ENCODE measurements at places on chromosomes 12 and 14. TPM values are rescaled to one million over a fixed set of nuclear protein-coding genes. Genes with fewer than 3 reads are reported as not detected.
A peak's percentile ranks its signal among the peaks of the same experiment; 100 is the strongest.

- DNase-seq = no peak
These were observed 118.3 kb upstream of the SCAF11 start for GRCh38 chr12:46108721-46109120.

Gene OR4M1
- not detected for total RNA-seq

DNA sequence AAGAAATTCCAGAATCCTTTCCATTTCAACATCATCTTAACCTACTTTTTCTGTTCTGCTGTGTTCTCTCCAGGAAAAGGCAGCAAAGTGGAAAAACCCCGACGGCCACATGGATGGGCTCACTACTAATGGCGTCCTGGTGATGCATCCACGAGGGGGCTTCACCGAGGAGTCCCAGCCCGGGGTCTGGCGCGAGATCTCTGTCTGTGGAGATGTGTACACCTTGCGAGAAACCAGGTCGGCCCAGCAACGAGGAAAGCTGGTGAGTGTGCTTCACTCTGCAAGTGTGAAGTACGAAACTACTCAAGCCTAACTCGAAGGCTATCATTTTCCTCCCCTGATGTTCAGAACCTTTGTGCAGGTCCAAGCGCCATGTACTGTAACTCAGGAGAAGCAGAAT, 172.0 kb downstream of the PELI2 start:
- DNase-seq = no peak

DNA sequence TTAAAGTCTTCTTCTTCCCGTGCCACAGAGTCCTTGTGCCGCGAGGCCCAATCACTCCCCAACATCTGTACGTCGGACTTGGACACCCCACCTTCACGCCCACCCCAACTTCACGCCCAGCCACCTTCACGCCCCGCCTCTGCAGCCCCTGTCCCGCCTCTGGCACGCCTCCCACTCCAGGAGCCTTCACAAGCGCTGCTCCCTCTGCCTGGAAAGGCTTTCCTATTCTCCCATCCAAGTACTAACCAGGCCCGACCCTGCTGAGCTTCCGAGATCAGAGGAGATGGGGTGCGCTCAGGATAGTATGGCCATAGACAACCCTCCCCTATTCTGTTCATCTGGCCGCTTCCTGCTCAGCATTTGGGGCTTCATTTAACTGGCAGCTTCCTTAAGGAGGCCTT, 17.3 kb upstream of the EIF5 start:
- DNase-seq = no peak

DNA sequence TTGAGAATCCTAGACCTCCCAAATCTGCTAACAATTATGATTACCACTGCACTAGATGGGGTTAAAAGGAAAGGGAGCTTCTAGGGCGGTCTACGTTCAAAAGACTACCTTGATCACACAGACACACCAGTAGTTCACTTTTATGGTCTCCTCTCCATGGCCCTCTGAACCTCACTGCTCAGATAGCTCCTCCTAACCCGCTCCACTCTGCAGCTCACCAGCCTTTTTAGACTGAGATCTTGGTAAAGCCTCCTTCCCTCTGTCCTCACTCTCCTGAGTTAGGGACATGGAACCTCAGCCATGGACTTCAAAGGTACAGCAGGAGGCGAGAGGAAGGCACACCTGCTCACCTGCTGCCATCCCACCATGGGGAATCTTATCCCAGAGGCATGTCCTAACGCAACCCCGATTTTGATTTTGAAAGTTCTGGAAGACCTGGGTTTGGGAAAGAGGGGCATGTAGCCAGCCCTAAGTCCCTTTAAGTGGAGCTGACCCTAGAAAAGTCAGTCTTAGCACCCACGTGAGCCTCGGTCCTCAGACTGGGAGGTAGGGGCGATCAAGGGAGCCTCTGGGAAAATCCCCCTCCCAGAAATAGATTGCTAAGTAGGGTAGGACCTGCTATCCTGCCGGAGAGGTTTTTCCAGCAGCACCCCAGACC, 1.3 kb downstream of the ZNF219 start:
- no peak for DNase-seq

GRCh38 chr14:60327447-60328331, 78.7 kb downstream of the PPM1A start:
- no peak for DNase-seq

Gene KRT83
- not detected for total RNA-seq

DNA sequence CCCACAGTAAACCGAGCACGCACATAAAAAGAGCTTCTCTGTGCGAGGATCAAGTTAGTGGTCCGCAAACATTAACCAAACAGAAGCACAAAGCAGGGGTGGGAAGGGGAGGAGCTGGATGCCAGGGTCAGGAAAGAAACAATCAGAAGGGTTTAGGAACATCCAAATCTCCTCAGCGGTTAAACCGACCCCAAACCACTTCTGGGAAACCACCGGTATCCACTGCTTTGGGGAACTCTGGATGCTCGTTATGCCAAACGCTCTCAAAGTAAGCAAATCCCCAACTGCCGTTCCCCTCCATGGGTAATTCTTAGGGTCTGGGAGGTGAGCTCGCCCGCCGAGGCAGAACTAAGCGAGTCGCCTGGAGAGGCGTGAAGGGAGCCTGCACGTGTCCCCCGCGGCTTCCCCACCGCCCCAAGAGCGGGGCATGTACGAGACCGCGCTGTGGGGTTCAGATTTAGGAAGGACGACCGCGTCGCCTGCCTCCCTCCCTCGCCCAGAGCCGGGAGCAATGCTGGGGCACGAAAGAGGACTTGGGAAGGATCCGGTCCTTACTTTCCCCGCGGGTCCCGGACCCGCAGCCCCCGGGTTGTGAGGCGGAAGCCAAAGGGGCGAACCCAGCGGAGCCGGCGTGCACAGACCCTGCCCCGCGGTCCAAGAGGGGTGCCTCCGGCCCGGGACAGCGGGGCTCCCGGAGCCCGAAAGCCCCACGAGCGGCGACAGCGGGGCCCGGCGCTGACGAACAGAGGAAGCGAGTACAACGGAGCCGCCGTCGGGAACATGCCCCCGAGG, 711 bp downstream of the SBNO1 start:
- DNase-seq = peak; percentile 69

DNA sequence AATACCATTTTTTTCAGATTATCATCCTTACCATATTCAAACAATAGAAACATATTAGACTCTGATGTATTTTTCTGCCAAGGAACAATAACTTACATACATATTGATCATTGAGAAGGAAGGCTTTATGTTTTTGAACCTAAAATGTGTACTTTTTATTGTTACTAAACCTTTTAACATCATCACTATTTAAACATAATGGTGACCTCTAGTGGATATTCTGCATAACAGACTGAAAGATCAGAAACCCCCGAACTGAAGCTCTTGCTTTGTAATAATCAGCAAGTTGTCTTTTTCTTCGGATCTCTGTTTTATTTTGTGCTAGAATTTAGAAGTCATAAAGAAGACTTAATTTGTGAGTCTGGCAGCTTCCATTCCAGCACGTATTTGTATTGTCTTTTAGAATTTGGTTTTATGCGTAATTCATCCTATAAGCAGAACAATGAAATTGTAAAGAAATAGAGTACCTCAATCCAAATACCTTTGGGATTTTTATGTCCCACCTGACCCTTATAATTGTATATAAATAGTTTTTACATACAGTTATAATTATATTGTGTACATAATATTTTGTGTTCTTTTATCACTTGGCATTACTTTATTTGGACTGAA, 125.9 kb upstream of the ATF1 start:
- no peak for DNase-seq

DNA sequence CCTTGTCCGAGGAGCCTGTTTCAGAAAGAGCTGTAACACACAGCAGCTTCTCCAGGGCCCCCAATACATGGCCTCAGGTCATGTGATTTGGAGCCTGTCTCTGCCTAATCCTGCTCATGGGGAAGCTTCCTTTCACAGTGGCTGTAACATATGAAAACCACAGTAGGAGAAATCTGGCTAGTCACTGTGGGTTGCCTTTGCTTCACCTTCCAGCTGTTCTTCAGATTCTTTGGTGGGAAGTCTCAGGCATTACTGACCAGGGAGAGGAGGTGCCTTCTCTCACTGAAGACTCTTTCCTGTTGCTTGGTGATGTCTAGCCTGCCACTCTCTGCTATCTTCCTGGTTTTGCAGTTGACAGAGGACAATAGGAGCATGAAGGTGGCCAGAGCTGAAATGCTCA, 350.6 kb downstream of the DPF3 start:
- DNase-seq = no peak

DNA sequence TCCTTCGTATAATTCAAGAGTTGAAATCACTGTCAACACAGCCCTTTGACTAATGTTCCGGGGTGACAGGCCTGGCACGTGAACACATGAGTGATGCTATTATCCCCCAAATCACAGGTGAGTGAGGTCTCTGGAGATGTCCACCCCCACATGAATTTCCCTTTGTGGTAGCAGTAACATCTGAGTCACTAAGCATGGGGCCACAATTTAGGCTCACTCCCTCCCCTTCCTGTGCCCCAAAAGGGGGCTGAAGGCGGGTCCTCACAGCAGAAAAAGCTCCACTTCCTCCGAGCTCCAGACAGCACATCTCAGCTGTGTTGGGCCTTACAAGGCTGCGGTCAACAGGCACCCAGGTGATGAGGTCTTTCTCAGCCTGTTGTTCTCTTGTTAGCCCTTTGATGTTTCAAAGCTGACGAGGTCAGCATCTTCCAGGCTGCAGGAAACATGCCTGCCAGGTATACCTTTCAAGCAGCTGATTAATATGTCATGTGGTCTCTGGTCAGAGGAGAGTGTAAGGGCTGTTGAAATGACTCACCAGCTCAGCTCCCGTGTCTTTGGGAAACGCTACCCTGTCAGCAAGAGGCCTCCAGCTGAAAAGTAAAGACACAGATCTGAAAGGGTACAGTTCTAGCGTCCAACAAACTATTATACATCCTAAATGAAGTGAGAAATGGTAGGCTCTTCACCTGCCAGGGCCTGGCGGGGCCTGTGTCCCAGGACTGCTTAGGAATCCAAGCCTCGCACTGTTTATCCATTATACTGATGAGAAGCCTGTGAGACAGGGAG, 107.3 kb downstream of the ZFP36L1 start:
- peak; percentile 63 for DNase-seq

DNA sequence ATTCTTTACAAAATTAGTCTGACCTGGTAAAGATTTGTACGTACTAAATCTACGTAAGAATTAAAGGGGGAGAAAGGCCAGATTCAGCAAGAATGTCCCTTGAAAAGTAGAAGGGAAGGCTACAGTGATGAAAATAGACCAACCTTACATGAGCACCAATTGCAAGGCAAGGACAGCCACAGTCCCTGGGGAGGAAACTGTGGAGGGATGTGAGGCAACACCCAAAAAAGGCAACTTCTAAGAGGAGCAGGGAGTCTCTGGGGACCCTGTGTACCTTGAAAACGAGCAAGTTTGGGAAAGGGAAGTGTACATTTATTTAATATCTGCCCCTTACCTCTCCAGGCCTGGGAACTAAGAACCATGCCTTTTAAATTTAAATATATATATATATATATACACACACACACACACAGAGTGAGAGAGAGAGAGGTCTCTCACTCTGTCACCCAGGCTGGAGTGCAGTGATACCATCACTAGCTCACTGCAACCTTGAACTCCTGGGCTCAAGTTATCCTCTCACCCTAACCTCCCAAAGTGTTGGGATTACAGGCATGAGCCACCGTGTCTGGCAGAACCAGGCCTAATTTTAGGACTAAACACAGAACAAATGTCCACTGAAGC, 56.4 kb downstream of the TMCC3 start:
- no peak for DNase-seq

- peak; percentile 68 for DNase-seq
These were observed 11.3 kb downstream of the BDKRB1 start for GRCh38 chr14:96267336-96267735.

DNA sequence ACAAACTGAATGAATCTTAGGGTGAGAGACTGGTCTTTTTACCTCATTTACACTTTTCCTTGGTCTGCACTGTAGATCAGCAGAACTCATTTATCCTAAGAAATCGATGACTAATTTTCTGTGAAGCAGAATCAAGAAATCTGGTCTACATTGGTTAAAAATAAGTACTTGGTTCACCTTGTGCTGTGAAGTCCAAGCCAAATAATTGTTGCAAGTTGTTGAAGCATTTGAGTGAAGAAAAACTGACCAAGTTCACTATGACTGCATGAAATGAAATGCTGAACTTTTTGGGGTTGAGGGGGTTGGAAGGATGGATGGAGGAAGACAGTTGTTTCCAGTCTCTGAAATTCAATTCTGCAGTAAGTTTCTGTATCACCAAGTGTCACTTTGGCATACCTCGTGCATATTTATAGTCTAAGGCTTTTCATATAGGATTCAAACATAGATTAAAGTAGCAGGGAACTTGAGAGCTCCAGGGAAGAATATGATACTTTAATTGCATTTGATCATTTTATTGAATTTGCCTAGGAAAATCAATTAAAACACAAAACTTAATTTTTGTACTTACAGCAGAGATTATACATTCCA, 75.0 kb downstream of the FAR2 start:
- DNase-seq = no peak

GRCh38 chr14:104519721-104520120, 59.8 kb upstream of the C14orf180 start:
- DNase-seq = no peak

GRCh38 chr14:104732355-104732804, 8.4 kb downstream of the ADSS1 start:
- DNase-seq = no peak

GRCh38 chr12:85920324-85920947, 46.3 kb downstream of the NTS start:
- no peak for DNase-seq

Gene EFCAB11
- 8.7 TPM for total RNA-seq

DNA sequence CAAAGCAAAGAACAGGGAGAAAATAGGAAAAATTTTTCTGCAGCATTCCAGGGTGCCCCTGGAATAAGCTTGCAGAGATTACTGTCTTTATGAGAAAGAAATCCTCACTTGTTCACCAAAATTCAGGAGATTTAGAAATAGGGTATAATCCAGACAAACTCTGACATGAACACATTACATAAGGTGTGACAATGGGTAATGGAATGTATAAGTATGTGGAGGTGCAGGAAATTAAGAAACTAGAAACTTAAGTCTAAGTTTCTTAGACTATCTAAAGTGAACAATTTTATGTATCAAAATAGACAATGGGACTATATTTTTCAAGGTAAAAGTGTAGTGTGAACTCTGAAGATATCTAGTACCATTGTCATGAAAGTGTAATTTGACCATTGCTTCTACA, 140.0 kb upstream of the KITLG start:
- DNase-seq = no peak

GRCh38 chr12:50188241-50188781, 21.1 kb upstream of the CERS5 start:
- peak; percentile 70 for DNase-seq

- DNase-seq = no peak
These were observed 69.4 kb upstream of the PTPRB start for GRCh38 chr12:70706611-70707010.

GRCh38 chr12:43112101-43112920, 439.7 kb downstream of the ADAMTS20 start:
- DNase-seq = no peak

GRCh38 chr12:54475537-54475936, 2.1 kb upstream of the GTSF1 start:
- no peak for DNase-seq

Gene PRKAG1
- total RNA-seq = 53.5 TPM

Measured in sigmoid colon (tissue), 7 donors.